ENCODE measurements at places on chromosomes 2 and 18. TPM values are rescaled to one million over a fixed set of nuclear protein-coding genes. Genes with fewer than 3 reads are reported as not detected.

The RGPD4 gene
- 0.67 TPM for total RNA-seq

The PLEK gene
- 20.0 TPM for total RNA-seq

The RBMS1 gene
- 40.5 TPM for total RNA-seq

The LCT gene
- total RNA-seq, result 0.25 TPM

The AOX1 gene
- not detected for total RNA-seq

The POMC gene
- total RNA-seq, result 5.8 TPM

The SKOR2 gene
- not detected for total RNA-seq

The PTPRN gene
- 0.42 TPM for total RNA-seq

The BCL11A gene
- total RNA-seq, result 0.15 TPM

The SLC9A4 gene
- not detected for total RNA-seq

The WDSUB1 gene
- 5.8 TPM for total RNA-seq

The CNPPD1 gene
- total RNA-seq, result 53.8 TPM

The CELF4 gene
- total RNA-seq, result not detected

The HRH4 gene
- not detected for total RNA-seq

The IL1RL1 gene
- total RNA-seq, result 0.25 TPM

The TPO gene
- not detected for total RNA-seq

The SLC5A7 gene
- not detected for total RNA-seq

The MEX3C gene
- 67.8 TPM for total RNA-seq

The ASTL gene
- 19.3 TPM for total RNA-seq

The GNAL gene
- total RNA-seq, result 0.15 TPM

The RAB6D gene
- not detected for total RNA-seq

The CD8B2 gene
- 3.2 TPM for total RNA-seq

The RAX gene
- total RNA-seq, result not detected

The UNC80 gene
- total RNA-seq, result not detected

The ACADL gene
- total RNA-seq, result not detected

The CROCC2 gene
- not detected for total RNA-seq

The GAREM1 gene
- total RNA-seq, result not detected

The NFATC1 gene
- total RNA-seq, result 73.8 TPM

The DSC2 gene
- not detected for total RNA-seq

The RRM2 gene
- total RNA-seq, result 468 TPM

The ACMSD gene
- total RNA-seq, result not detected

The PAX3 gene
- total RNA-seq, result not detected

The SLC11A1 gene
- total RNA-seq, result 0.15 TPM

The ZNF514 gene
- 10.1 TPM for total RNA-seq

The ADI1 gene
- 31.1 TPM for total RNA-seq

The PER2 gene
- total RNA-seq, result 14.0 TPM

The CHMP1B gene
- total RNA-seq, result 20.1 TPM

The NXPH2 gene
- total RNA-seq, result not detected

The CNTNAP5 gene
- not detected for total RNA-seq

The ASXL3 gene
- not detected for total RNA-seq

The ERLEC1 gene
- 25.2 TPM for total RNA-seq

The LIMS3 gene
- 0.59 TPM for total RNA-seq

The SALL3 gene
- not detected for total RNA-seq

The CKAP2L gene
- total RNA-seq, result 23.0 TPM

The MSTN gene
- not detected for total RNA-seq

The INO80B gene
- 41.1 TPM for total RNA-seq

The POTEJ gene
- total RNA-seq, result not detected

The SETBP1 gene
- 18.4 TPM for total RNA-seq

The ANKRD62 gene
- total RNA-seq, result not detected

The SCYGR4 gene
- total RNA-seq, result not detected

All from activated CD8-positive, alpha-beta memory T cell treated with anti-CD3 and anti-CD28 coated beads for 36 hours (primary cell).